ENCODE measurements at places on chromosomes 7 and 10. TPM values are rescaled to one million over a fixed set of nuclear protein-coding genes. Genes with fewer than 3 reads are reported as not detected.
A peak's percentile ranks its signal among the peaks of the same experiment; 100 is the strongest.

The FAM24B gene
- total RNA-seq, result 3.3 TPM

The HOXA10 gene
- total RNA-seq, result 27.4 TPM

The UNCX gene
- total RNA-seq, result not detected

The SYT15 gene
- 1.2 TPM for total RNA-seq

The EPHA1 gene
- not detected for total RNA-seq

The EBF3 gene
- 0.43 TPM for total RNA-seq

- no peak for DNase-seq
These were observed 8.4 kb downstream of the SFRP5 start for GRCh38 chr10:97763411-97763810.

GRCh38 chr7:22083704-22084240, 138.1 kb upstream of the CDCA7L start:
- peak; percentile 56 for DNase-seq

DNA sequence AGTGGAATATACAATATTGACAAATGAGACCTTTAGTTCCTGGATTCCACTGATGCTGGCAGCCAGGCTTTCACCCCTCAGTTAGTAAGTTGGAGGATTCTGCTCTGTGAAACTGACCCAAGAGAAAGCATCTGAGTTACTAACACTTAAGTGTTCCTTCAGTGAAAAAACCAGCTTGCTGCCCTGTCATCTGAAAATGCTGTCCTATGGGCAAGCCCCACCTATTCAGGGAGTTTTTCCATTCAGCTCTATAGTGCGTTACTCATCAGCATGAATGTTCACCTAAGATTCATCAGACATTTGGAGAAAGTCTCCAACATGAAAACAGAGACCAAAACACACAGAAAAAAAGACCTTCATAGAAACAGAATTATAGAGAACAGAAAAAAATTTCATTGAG, 37.9 kb downstream of the PRPF18 start:
- peak; percentile 25 for DNase-seq

DNA sequence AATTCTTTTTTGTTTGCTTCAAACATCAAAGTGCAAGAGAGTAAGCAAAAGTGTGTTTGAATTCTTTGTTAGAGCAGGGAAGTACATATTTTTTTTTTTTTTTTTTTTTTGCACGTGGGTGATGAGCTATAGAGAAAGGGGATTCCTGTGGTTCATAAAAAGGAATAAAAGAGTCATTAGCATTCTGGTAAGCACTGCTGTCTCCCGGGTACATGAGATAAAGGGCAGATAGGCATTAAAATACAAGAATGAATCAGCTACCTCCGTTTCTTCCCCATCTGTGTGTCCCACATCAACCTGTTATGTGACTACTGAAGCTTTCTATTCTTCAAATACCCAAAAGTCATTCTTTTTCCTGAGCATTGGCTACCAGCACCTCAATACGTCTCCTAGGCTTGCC, 102.4 kb upstream of the SEMA3D start:
- no peak for DNase-seq

DNA sequence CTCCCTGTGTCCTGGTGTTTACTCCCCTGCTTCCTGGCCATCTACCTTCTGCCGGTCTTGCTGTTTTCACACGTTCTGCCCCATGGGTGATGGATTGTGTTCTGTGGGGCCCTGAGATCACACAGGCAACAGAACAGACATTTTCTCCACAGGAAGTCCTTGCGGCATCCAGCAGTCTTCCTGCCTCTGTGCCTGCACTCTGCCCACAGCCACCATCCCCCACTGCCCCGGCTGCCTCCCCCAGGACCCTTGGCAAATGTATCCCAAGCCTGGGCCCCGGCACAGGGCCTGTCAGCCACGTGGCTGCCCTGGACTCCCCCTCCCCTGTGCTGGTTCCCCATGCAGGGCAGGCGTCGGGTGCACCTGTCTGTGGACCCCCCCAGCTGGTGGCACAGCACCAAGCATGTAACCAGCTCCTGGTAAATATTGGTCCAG, 184.2 kb downstream of the WDR37 start:
- no peak for DNase-seq

DNA sequence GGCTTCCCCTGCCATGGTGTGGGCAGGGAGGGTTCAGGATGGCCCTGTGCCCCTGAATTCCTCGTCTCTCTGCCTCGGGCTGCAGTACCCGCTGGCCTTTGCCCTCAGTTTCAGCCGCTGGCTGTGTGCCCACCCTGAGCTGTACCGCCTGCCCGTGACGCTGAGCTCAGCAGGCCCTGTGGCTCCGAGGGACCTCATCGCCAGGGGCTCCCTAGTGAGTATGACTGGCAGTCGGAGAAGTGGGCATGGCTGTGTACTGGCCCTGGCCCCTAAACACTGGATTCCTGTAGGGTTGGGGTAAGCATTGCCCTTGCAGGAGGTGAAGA, 59.6 kb downstream of the PALD1 start:
- DNase-seq, result no peak

- no peak for DNase-seq
These were observed 59.4 kb downstream of the MAD1L1 start for GRCh38 chr7:2173189-2173827.

DNA sequence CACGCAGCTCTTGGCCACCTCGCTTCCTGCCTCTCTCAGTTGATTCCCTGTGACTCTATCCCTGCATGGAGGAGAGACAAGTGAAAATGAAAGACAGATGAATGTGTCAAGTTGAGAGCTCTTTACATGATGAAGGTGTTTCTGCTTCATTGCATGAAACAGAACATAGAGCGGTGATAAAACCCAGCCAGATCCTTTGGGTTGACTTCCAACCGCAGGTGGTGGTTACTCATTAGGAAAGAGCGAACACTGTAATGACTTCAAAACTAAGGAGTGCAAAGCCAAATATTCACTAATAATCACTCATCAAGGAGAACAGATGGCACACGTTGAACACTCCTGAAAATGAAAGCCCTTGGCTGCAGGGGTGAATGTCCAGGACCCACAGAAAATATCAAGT, 31.8 kb upstream of the WDR11 start:
- no peak for DNase-seq

DNA sequence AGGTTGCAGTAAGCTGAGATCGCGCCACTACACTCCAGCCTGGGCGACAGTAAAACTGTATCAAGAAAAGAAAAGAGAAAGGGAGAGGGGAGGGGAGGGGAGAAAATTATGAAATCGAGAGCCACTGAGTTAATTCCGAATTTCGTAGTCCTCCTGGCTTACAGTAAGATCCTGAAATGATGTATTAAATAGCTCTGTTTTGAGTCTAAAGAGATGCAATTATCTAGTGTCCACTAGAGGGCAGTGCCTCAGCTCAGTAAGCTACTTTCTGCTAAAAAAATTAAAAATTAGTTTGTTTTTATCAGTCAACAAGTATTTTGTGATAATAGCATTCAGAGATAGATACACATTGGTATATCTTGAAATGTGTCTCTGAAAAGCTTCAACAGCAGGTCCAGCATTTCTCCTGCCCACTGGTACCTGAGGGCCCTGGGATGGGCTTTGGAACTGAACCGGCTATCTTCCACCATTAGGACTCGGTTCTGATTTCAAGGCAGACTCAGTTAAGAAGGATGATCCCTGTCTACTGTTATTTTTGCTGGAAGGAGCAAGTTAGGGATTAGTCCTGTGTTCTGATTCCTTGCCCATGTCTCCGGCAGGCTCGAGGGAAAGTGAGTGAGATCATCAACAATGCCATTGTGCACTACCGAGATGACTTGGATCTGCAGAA, 19.5 kb downstream of the TSPAN33 start:
- peak; percentile 72 for DNase-seq

GRCh38 chr7:97307521-97308108, 190.1 kb downstream of the SDHAF3 start:
- no peak for DNase-seq

DNA sequence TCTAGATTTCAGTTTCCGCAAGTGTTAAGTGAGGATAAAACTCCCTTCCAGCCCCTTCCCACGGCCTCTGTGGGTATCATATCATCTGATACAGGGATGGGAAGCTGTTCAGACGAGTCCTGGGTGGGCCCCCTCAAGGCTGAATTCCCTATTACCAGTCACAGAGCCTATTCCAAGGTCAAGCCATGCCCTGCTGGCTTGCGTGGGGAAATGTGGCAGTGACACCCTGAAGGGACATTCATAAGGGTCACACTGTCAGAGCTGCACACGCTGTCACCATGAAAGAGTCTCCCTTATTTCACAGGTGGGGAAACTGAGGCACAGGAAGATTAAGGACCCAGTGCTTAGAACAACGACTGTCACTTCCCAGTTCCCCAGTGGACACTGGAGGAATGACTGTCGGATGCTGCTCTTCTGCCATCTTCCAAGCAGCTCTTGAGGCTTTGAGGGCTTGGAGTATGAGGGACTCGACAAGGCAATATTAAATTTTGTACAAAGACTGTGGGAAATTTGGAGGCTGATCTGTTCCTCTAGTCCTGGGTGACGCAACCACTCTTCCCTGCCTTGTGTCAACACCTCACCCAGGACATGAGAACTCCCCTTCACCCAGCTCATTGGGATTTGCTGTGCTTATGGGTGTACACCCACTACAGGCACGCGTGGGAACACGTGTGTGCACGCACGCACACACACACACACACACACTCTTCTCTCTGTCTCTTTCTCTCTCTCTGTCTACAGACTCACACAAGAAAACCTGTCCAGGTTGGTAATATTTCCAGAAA, 386.0 kb downstream of the RPS24 start:
- DNase-seq, result no peak

GRCh38 chr10:14365266-14365665, 34.5 kb upstream of the FRMD4A start:
- no peak for DNase-seq

- DNase-seq, result no peak
These were observed 31.6 kb downstream of the VIPR2 start for GRCh38 chr7:159113056-159113455.

DNA sequence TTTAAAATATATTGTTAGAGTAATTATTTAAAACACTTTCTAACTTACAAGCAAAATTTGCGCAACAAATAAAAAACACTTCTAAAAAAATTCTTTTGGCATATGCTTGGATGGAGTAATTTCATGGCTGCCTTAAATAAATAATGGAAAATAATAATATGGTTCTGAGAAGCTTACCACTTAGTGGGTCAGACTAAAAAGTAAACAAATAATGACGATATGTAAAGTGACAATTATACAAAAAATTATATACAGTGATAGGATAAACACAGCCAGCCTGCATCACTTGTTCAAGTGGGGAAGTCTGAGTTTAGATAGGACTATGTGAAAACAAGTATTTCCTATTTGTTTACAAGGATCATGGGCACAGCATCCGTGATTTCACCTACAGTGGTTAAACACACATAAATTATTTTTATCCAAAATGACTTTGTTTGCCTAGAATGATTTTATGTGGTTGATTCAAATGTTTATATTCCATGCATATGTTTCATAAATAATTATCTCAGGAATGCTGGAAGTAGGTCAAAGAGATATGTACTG, 141.7 kb upstream of the SEMA3D start:
- no peak for DNase-seq

GRCh38 chr7:75055155-75055554, 18.4 kb downstream of the RCC1L start:
- DNase-seq, result no peak

DNA sequence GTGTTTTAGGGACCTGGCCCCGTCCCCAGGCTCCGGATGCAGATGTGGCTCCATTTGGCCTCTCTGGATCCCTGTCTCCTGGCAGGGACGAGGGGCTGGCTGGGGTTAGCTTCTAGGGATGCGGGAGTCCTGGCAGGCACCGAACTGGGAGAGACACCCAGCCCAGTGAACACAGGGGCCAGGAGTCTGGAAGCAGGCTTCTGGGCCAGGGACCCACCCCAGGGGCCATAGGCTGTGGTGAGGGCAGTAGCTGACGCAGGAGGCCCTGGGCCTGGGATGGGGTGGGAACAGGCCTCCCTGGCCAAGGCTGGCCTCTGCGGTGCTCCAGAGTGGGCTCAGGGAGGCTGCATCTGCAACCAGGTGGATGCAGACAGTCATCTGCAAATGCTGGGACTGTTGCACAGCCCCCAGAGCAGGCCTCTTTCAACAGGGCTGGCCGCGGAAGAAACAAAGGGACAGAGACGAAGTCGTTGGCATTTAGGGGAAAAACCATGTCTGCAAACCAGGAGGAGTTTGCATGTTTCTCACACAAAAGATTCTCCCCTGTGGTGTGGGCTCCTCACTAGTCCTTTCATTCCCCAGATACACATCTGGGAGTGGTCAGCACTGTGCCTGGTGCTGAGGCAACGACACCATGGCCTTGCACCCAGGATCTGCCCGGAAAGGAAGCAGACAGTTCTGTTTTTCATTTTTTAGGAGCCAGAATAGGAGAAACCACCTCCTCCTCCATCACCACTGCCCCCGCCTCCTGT, 36.4 kb upstream of the ZNF488 start:
- DNase-seq, result no peak
